Esophagus muscularis mucosa (tissue), 4 donors: ENCODE measurements at places on chromosomes 13 and 19. TPM values are rescaled to one million over a fixed set of nuclear protein-coding genes. Genes with fewer than 3 reads are reported as not detected.

DNA sequence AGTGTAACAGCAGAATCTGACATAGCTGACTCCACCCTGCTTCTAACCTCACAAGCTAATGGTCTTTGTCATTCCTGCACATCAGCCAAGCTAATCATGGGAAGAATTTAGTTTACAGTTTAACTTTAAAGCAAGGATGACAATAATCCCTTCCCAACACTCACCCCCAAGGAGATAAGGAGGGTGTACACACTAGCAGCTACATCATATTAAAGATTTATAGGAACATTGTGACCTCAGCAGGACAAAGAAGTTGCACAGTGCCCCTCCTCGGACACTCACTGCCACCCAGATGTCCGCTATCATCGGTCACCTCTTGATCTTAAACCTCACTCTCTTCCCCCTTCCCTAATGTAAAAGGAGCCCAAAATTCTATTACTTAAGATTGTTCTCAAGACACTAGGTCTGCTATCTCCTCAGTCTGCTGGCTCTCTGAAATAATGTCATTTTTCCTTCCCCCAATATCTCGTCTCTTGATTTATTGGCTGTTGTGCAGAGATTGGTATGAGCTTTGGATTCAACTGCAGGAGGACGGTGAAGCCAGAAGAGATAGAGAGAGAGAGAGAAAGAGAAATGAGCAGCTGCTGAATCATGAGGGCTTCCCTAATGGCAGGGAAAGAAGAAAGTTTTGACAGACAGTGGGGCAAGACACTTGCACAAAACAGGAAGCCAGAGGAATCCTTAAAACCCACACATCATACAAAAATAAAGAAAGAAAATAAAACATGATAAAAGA is 17.5 kb upstream of the FFAR2 start:
- no peak overlapping the region for H3K4me3 ChIP-seq
- no peak for DNase-seq
- H3K36me3 ChIP-seq = no peaks in the 10 kb centered on the region
- no peaks in the 10 kb centered on the region for H3K4me1 ChIP-seq
- peaks cover 66% of the 10 kb centered on the region for H3K27me3 ChIP-seq

DNA sequence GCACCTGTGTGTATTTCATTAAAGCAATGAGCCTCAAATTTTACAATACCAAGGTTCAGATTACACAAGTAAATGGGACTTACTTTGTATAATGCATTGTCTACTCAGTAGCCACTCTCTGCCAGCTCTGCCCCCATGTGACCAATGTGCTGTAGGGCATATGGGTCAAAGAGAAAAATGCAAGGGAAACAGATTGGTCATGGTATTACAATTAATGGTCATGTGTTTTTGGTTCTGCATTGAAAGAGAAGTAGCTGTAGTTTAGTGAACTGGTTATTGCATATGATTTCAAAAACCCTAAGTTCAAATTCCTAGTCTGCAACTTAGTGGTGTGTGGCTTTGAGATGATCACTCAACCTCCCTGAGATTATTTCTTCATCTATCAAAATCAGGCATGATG is 545.4 kb downstream of the SUCLA2 start:
- H3K27me3 ChIP-seq = no peaks in the 10 kb centered on the region
- no peak overlapping the region for H3K4me3 ChIP-seq
- no peak for DNase-seq
- no peak overlapping the region for H3K27ac ChIP-seq

GRCh38 chr19:45474606-45475521 is 7.1 kb downstream of the FOSB start:
- H3K36me3 ChIP-seq = no peaks in the 10 kb centered on the region
- no peak for DNase-seq
- H3K27me3 ChIP-seq = no peaks in the 10 kb centered on the region
- no peak overlapping the region for H3K27ac ChIP-seq
- peaks cover 27% of the 10 kb centered on the region for H3K4me1 ChIP-seq
- no peak overlapping the region for H3K4me3 ChIP-seq

GRCh38 chr13:22014469-22014868 is 343.6 kb downstream of the FGF9 start:
- no peak for DNase-seq
- no peak overlapping the region for H3K27ac ChIP-seq
- H3K4me1 ChIP-seq = no peaks in the 10 kb centered on the region
- H3K36me3 ChIP-seq = no peaks in the 10 kb centered on the region
- no peak overlapping the region for H3K4me3 ChIP-seq
- H3K27me3 ChIP-seq = no peaks in the 10 kb centered on the region

- H3K4me1 ChIP-seq = peaks cover 15% of the 10 kb centered on the region
- H3K27ac ChIP-seq = no peak overlapping the region
- no peaks in the 10 kb centered on the region for H3K27me3 ChIP-seq
- DNase-seq = no peak
These were observed 189.9 kb upstream of the RNF113B start for GRCh38 chr13:98366959-98367358.

The ZNF208 gene
- total RNA-seq = 7.0 TPM

The PLIN5 gene
- 9.9 TPM for total RNA-seq

The TMPRSS9 gene
- 0.17 TPM for total RNA-seq

The TSKS gene
- total RNA-seq = not detected
